RWPE2 (cell line): ENCODE measurements at places on chromosomes 4 and X.

GRCh38 chr4:95077864-95078263 lies 320.1 kb downstream of the BMPR1B start:
- no peak for DNase-seq

DNA sequence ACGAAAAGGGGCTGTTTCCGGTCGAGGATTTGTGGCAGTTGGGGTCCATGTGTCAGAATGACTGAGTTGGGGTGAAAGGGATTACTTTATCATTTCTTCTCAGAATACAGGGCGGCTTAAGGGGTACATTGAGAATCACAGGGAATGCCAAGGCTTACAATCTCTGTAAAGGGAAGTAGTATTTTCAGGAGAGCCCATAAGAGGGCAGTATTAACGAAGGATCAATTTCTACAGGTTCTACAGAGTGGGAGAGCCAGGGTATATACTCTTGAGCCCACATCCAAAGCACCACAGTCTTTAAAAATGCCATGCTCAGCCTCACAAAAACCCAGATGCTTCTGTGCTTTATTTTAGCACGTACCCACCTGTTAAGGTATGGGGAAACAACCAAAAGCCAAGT lies 67.7 kb upstream of the ZXDA start:
- no peak for DNase-seq

GRCh38 chrX:133417364-133417763 lies 2.1 kb upstream of the GPC4 start:
- no peak for DNase-seq

DNA sequence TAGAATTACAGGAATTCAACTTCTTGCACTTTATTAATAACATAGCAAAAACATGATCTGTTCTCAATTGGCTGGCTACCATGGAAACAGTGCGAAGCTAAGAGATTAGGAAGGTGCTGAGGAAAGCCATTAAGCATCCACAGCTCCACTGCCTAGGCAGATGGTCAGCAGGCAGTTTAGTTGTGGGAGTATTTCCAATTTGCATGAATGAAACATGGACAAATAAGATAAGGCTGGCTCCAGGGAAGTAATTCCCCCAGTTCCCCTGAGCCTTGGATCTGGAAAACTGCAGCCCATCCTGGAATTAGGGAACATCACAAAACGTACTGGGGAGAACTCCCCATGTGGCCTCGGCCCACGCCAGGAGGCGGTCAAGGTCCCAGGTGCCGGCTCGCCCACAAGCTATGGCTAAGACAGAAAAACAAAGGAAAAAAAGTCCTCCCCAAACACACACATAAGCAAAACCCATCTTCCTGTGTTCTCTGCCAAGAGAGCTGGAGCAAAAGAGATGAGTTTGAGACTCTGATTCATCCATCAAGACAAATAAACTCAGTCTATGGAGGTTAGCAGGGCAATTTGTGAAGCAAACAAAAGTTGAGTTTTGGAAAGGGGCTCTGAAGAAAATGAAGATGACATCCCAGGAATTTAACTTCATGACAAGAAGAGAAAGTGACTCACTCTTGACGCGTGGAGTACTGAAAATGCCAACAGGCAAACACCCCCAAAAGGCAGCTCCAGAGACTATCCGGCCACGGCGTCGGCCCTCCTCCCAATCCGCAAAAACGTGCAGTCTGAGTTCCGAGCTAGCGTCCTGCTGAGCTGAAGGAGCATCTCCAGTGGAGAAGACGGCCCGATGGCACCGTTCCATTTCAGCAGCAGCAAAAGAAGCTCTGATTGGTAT lies 45.1 kb downstream of the IGFBP7 start:
- DNase-seq = no peak

- no peak for DNase-seq
Observed at GRCh38 chr4:93080316-93080715, 748.2 kb upstream of the ATOH1 start.

- no peak for DNase-seq
Observed at GRCh38 chrX:49701933-49702332, 6.1 kb upstream of the PAGE1 start.

DNA sequence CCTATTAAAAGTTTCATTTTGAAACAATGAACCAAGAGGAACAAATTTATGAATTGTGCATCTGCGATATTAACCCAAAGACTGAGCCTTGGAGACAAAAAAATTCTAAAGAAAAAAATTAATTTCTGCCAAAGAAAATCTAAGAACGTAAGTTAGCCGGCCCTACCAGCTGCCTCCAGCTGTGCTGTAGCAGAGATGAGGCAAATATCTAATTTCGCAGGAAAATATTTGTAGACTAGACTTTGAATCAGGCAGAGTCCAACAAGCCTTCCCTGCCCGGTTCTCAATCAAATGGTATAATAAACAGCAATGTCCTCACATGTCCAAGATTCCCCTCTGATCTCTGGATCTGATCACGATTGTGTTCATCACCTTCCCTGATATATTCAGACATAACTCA lies 21.2 kb upstream of the SMIM20 start:
- DNase-seq = no peak

DNA sequence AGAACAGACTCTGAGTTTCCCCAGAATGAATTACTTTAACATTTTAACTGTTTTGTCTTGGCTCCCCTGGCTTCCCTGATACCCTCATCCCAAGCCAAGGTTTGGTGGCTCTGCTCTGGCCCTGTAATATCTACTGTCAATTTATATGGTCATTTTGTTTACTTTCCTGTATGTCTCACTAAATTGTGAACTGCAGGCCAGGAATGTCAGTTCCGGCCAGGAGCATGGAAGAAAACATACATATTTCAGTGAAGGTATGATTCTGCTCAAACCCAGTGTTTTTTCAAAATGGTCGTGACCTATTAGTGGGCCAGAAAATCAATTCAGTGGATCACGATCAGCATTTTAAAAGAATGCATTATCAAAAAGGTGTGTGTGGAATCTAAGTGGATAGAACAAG lies 1.2 kb downstream of the RPGR start:
- DNase-seq = no peak

GRCh38 chr4:169485791-169486742 lies 126.3 kb downstream of the NEK1 start:
- no peak for DNase-seq

DNA sequence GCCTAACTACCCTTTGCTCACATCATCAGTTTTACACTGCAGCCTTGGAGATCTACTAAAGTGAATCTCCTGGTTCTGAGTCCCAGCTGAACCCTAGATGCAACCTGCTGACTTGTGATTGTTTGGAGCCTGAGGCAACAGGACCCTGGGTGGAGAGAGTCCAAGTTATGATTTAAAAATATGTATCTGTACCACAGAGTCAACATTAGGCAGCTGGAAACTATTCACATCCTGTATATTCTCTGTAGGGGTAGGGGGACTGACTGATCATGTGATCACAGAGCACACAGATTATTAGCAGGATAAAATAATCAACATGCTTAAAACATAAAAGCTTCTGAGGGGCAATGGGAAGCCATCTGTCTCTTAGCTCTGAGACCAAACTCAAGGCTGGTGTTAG lies 52.1 kb downstream of the CT47B1 start:
- DNase-seq = no peak
